Retina (tissue), 1 donor: ENCODE measurements at places on chromosomes 11 and 22.

DNA sequence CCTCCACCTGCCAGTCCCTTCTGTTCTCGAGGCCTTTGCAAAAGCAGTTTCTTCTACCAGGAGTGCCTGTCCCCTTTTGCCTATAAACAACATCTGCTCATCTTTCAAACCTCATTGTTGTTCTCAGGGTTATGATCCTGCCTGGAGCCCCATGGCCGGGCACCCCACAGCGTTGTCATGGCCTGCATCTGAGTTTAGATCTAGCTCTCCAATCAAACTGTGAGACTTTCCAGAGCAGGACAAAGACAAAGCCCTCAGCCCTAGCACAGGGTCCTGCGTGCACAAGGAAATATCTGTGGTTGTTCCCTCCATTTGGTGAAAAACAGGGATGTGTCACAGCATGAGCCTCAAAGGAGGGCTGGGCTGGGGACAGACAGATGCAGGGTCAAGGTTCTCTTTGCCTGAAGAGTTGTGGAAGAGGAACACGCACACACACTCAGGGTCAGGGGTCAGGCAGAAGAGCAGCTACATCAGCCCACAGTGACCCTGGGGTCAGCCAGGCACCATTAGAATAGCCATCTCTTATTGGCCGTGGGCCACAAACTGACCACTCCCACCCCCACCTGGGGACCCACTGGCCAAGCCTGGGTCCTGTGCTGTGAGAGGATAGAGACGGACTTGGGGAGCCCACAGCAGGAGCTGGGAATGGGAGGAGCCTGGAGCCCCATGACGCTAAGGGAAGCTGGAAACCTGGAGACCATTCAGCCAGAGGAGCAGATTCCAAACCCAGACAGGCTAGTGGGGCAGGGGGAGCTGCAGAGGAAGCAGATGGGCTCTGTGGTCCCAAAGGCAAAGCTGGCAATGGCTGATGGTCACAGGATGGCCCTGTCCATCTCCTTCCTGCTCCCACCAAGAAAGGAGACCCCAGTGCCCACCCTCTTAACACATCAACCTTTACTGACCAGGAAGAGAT, 99.4 kb downstream of the PDE2A start:
- DNase-seq = no peak

DNA sequence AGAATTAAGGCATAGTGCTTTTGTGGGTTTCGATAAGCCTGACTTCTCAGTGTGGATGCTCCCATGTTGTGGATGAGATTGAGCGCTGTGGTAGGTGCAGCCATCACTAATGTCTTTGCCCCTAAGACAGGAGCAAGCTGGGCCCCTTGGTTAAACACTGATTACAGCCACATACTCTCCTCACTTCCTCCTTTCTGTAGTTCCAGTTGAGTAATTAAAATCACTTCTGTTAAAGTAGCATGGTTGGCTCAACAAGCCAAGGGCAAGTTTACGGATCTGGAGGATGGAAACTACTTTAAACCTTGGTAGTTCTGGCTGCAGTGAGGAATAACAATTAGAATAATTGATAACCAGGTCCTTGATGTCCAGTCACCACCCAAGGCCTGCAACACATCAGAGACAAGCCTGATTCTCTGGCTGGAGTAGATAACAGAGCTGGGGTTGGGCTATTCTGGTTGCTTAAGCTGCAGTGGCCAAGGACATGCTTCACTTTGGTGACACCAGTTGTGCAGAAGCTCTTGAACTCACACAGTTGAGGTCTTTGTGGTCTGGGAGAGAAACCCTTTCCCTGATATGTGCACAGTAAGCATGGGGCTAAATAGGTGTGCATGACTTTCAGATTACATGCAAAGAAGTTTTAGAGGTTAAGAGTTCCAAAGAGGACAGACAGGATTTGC, 81.3 kb downstream of the KIRREL3 start:
- no peak for DNase-seq

DNA sequence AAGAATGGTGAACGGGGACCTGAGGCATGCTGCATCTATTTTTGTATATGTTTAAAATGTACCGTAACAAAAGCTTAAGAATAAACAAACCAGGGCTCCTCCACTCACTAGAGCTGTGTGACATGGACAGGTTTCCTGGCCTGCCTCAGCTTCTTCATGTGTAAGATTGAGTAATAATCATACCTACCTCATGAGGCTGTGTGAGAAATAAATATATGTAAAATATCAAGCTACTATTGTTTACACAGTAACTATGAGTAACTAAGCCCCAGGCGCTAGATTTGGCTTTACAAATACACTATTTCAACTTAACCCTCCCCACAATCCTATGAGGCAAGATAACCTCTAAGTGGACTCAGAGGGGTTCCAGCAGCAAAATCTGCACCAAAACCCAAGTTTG, 66.4 kb downstream of the SMCO4 start:
- DNase-seq = no peak

DNA sequence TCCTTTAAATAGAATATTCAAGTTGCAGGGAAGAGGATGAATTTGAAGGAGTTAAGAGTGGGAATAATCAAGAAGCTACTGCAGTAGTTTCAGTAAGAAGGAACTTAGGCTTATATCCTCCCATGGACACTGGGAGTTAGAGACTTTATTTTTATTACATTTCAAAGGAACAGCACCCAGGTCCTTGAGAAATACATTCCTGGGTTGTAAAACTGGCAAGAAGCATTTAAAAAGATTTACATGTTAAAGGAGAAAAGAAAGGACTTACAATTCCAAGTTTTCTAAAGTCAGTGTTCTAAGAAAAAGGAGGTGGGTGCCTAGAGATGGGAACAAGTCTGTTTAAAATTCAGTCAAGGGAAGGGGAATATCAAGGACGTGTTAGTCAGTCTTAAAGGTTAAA, 306.9 kb downstream of the JRKL start:
- no peak for DNase-seq

GRCh38 chr22:24515027-24515338, 19.9 kb downstream of the UPB1 start:
- no peak for DNase-seq

DNA sequence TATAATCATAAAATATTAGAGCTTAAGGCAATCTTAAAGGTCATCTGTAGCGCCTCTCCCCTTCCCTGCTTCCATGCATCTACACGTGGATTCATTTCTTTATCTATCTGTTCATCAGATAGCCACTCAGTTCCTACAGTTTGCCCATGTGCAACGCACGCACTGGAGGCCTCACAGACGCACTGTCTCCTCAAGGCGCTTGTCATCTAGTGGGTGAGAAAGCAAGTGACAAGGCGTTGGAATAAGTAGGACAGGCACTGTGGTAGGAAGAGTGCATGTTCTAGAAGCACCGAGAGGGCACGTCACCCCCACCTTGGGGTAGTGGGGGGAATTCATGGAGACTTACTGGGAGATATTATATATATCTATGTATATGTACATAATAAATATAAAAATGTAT, 20.8 kb upstream of the JAM3 start:
- no peak for DNase-seq

- DNase-seq = no peak
Measured at GRCh38 chr11:114594703-114595102, 883 bp downstream of the NXPE4 start.

GRCh38 chr11:119905162-119905561, 176.2 kb upstream of the NECTIN1 start:
- no peak for DNase-seq

GRCh38 chr11:84687433-84687832, 939.7 kb downstream of the DLG2 start:
- DNase-seq = no peak

DNA sequence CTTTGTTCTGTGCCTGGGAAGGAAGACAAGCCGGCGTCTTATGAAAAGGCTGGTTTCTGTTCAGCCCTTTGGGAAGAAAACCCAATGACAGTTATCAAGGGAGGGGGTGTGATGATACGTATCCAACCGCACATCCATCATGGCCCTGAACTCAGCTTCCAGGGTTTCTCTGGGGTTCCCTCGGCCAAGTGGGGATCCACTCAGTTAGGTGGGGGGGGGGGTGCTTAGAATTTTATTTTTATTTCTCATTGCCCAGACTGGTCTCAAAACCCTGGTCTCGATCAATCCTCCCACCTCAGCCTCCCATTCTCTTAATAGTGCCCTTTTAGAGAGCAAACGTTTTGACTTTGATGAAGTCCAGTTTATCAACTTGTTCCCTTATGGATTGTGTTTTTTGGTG, 25.7 kb downstream of the KCNQ1 start:
- DNase-seq = no peak

DNA sequence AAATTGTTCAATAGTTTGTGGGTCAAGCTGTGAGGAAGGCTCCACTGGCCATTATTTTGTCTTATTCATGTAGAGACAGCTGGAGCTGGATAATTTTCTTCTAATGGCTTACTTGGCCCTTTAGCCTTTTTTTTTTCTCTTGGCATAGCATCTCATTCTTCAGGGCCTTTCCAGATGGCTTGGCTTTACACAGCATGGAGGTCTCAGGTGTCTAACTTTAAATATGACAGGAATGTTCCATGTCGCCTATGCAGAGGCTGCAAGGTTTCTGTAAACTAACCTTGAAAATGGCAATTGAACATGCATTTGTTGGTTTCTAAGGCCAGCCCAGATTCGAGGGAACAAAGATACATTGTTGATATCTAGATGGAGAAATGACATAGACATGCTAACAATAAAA, 247.9 kb upstream of the CNTN5 start:
- DNase-seq = no peak

- no peak for DNase-seq
Measured at GRCh38 chr11:120747850-120748814, 236.6 kb downstream of the GRIK4 start.

DNA sequence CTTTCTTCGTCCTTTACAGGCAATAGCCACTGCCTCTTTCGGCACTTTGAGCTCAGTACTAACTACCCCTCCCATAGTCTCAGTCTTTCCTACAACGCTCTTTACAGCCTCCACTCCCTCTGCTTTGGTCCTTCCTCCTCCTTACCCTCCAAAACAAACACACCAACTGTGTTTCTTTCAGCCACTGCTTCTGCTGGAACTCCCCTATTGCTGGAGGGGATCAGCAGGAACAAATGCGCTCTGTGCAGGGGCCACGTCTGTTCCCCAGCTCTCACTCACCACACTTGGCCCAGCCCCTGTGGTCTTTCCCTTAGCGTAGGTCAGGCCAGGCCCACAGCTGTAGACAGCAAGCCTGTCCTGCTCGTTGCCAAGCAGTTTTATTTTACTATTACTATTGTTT, 42.3 kb downstream of the PC start:
- DNase-seq = no peak

- DNase-seq = peak; percentile 66
Measured at GRCh38 chr11:12842933-12843636, 166.0 kb upstream of the RASSF10 start.

DNA sequence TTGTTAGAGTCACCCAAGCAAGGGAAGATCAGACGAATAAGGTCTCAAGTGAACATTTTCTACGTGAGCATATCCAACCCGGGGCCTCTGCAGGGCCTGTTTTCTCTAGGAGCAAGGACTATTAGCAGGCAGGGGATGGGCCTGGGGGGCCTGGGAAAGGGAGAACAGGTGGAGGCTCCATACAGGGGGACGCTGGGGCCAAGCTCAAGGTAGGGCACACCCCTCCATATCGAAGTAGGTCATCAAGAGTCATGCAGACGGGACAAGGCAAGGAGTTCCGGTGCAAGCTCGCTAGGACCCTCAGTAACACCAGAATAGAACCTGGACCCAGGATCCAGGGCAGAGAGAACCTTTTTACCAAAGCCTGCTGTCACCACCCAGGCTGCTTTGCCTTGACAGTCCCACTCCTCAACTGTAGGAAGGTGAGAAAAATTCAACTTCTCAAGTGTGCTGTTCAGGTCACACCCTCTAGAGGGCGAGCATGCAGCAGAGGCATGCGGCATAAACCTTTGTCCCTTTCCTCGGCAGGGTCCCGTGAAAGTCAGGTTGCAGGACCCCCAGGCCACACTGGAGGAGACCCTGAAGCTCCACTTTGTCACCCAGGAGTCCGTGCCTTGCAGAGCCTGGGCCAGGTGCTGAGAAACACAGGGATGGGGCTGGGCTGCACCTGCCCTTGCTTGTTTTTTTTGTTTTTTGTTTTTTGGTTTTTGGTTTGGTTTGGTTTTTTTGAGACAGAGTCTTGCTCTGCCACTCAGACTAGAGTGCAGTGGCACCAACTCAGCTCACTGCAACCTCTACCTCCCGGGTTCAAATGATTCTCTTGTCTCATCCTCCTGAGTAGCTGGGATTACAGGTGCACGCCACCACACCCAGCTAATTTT, 8.6 kb upstream of the APOBEC3B start:
- DNase-seq = peak; percentile 62

DNA sequence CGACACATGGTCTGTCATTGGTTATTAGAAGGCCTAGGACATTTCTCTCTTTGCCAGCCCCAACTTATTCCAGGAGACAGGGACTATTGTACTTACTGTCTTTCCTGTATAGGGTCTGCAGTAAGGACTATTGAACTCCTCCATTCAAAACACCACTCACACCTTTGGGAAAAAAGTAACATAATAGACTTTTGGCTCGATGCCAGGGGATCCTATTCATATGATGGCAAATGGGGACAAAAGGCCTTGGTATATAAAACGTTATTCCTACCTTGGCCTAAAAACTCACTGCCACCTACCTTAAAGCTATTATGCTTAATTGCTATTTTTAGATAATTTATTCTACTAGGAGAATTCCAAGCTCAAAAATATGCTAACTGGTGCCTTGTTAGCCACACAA, 6.3 kb upstream of the NDUFC2 start:
- DNase-seq = no peak

DNA sequence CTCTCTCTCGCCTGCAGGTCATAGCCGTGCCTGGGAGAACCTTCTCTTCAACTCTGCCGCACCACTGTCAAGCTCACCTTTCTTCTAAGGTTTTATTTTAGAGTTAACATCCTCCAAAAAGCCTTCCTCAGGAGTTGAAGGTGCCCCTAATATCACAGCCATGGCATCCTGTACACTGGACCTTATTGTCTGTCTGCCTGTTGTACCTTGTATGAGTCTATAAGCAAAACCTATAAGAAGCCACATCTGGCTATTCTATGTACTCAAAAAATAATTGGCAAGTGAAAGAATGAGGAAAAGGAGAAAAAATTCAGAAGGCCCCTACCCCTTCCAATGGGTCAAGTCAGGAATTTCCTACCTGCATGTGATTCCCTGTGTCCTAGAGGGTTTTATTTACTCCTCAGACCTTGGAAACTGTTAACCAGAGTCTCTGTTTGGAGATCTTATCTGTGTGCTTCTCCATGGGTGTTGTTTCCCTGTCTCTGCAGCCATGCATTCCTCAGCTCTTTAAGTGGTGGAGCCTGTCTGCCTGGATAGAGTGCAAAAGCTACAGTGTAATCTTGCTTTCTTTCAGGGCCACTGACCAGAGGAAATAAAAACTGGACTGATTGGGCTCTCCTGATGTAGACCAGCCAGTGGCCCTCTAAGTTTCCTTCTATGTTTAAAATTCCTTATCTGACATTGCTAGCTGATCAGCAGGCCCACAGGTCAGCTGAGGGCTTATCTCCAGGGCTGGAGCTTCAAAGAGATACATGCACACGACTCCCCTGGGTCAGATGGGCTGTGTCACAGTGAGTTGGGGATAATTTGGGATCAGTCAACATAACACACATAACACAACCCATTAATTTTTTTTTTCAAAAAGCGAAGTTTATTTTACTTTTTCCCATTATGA, 37.6 kb upstream of the TMEM135 start:
- DNase-seq = no peak

DNA sequence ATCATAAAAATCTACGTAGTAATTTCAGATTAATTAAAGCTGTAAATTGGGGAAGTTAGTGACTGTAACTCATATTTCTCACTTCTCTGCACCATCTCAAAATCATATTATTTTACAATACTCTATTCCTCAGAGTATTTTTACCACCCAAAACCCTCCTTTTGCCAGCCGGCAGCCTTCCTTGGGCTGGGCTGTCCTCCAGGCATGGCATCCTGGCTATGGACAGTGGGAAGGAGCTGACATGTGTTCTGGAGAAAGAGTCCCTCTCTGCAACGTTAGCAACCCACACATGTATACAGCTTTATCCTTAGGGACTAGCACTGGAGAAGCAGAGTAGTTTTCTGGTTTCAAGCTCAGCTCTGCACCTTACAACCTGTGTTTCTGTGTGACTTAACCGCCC, 86.8 kb downstream of the DSCAML1 start:
- DNase-seq = no peak
